ENCODE measurements at places on chromosomes 3 and 15. TPM values are rescaled to one million over a fixed set of nuclear protein-coding genes. Genes with fewer than 3 reads are reported as not detected.

Gene EOGT
- 103 TPM for total RNA-seq

DNA sequence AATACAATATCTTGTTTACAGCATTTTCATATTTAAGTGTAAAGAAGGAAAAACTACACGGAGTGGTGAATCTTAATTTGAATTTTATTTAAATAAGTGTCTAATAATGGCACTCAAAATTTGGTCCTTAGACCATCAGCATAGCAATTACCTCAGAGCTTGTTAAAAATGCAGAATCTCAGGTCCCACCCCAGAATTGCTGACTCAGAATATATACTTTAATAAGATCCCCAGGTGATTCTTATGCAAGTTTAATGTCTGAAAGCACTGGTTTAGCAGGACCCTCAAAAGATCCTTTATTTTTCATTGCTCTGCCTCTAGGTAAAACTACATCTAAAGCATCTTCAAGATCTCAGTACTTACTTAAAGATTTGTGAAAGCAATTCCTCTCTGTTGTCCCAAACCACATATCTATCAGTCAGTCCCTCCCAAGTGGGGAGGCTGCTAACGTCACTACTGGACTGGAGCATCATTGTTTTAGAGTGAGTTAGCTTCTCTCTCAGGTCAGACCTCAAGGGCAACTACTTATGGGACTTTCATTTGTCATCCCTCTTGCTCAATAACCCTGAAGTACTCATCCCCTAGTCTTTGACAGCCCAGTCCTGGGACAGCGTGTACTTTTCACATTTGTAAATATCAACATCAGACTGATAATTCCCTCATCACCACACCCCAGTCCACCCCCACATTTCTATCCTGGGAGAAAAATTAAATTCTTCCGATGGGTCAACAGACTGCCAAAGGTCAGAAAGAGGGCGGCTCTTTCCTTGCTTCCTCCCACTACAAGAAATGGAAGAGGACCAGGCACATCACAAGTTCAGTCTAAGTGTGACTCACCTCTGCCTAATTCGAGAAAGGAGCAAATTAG is 76.7 kb downstream of the CBLB start:
- no peaks in the 10 kb centered on the region for H3K27me3 ChIP-seq
- no peaks in the 10 kb centered on the region for H3K36me3 ChIP-seq
- no peak overlapping the region for H3K27ac ChIP-seq
- H3K4me1 ChIP-seq: peaks cover 5% of the 10 kb centered on the region

GRCh38 chr3:38643090-38643489 is 6.4 kb downstream of the SCN5A start:
- no peak for DNase-seq
- H3K27me3 ChIP-seq: no peaks in the 10 kb centered on the region

Gene GPR27
- not detected for total RNA-seq

DNA sequence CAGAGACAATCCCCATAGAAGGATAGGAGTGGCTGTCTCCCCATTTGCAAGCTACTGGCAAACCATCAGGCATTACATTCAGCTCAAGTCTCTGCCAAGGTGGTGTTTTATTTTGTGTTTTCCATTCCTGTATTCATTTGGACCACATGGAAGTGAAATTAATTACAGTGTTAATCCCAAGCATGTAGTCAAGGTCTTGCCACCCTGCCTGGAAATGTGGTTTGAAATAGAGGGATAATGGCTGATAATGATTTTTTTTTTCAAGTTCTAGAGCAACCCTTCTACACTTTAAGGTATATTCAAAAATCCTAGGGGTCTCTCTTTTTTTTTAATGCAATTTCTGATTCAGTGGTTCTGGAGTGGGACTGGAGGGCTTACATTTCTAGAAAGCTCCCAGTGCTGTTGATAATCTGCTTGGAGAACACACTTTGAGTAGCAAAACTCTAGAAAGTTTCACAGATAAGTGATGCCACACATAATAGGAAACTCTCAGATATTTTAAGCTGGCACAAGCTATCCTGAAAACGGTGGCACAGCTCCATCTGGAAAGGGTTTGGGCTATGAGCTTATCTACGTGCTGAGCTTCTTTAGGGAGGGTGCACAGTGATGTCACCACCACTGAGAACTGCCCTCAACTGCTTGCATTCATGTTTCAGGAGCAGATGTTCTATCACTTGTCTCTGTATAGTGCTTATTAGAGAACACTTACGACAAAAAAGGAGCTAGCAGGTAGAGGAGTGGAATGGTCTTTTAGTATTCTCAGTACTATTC is 140.1 kb upstream of the IL12A start:
- H3K36me3 ChIP-seq: no peaks in the 10 kb centered on the region
- no peaks in the 10 kb centered on the region for H3K27me3 ChIP-seq
- peaks cover 38% of the 10 kb centered on the region for H3K4me1 ChIP-seq
- no peak overlapping the region for H3K27ac ChIP-seq

GRCh38 chr3:25447925-25448324 is 19.9 kb downstream of the RARB start:
- H3K4me3 ChIP-seq: no peak overlapping the region
- DNase-seq: no peak
- H3K27me3 ChIP-seq: no peaks in the 10 kb centered on the region
